ENCODE measurements at places on chromosomes 11 and 22. TPM values are rescaled to one million over a fixed set of nuclear protein-coding genes. Genes with fewer than 3 reads are reported as not detected.

CASP1 gene
- 36.2 TPM for polyA plus RNA-seq

DNA sequence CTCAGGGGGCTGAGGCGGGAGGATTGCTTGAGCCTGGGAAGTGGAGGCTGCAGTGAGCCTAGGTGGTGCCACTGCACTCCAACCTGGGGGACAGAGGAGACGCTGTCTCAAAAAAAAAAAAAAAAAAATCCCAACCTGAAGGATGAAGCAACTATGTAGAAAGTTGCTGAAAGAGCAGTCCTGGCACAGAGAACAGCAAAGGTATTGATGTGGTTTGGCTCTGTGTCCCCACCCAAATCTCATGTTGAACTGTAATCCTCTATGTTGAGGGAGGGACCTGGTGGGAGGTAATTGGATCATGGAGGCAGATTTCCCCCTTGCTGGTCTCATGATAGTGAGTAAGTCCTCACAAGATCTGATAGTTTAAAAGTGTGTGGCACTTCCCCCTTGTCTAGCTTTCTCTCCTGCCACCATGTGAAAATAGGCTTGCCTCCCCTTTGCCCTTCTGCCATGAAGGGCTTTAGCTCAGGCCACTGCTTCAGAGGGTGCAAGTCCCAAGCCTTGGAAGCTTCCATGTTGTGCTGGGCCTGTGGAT, 10.7 kb upstream of the SERPING1 start:
- DNase-seq: no peak

DNA sequence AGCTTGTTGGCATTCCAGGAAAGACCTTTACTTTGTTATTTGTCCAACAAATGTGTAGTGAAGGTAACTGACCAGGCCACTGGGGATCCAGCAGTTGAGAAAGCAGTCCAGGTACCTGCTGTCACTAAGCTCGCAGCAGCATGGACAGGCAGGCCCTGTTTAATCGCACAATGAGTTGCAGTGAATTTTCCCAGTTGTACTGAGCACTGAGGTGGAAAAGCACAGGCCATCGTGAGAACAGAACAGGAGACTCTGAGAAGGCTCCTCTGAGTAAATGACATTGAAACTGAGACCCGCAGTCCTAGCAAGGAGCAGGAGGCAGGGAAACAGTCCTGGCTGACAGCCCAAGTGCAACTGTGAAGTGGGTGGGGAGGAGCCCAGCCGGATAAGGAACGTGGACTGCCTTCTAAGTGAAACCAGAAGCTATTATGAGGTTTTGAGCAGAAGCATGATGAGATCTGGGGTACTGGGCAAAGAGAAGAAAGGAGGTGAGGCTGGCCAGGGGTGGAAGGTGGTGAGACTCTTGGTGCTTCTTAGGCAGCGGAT, 39.8 kb upstream of the CDON start:
- no peak for DNase-seq

GRCh38 chr11:131070365-131070764, 154.1 kb upstream of the SNX19 start:
- DNase-seq: no peak

DNA sequence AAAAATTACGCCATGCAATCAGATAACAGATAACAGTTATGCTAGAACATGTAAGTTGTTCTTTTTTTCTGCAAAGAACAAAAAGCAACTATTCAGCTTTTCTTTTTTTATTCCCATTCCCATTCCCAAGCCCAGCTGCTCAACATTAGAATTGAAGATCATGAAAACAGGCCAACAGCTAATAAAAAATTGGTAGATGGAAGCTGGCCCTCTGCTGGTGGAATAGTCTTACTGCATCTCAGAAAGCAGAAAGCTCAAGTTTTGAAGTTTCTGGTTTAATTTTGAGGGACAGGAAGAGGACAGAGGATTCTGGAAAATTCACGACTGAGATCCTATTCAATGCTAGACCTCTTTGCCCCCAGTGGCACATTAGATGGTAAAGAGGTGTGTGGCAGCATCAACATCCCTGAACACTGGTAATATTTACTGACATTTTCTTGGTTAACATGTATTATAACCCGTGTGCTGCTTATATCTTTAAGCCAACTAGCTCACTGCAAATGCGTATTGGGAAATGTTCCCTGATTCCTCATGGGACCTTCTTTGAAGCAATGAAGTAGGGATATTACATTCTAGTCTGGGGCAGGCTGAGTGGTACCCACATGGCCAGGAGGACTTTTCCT, 591.2 kb downstream of the OPCML start:
- DNase-seq: peak; percentile 15

SAA4 gene
- polyA plus RNA-seq: not detected

DNA sequence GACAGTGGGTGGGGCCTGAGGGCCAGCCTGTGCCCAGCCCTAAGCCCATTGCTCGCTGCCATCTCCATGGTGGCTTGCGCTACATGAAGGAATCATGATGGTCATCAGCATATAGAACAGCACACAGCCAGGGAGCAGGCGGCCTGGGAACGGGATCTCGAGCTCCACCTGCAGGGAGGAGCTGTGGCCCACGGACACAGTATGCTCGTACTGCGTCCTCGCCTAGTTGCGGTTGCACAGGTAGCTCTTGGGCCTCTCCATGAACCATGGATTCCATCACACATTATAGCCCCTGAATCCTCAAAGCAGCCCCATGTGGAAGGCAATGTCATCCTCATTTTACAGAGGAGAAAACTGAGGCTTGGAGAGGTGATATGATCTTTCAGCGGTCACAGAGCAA, 15.1 kb downstream of the SEC14L4 start:
- no peak for DNase-seq

- DNase-seq: no peak
Measured at GRCh38 chr11:21494946-21495345, 697.9 kb upstream of the ANO5 start.

- no peak for DNase-seq
Measured at GRCh38 chr11:118872403-118872821, 11.3 kb upstream of the CXCR5 start.

- no peak for DNase-seq
Measured at GRCh38 chr11:70490208-70490607, 91.9 kb downstream of the CTTN start.

P2RX6 gene
- 1.7 TPM for polyA plus RNA-seq

DNA sequence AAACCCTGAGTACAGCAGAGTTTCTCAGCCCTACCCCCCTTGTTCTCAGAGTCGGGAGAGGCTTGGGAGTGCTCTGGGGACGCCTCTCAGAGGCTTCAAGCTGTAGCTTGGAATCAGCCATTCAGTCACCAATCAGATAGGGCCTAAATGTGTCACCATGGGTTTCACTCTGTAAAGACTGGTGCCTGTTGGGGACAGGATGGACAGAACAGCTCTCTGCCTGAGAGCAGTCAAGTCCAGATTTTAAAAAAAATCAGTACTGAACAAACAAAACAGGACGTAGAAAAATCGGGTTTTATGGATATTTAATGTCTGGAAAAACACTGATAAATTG, 1.3 kb downstream of the FADD start:
- DNase-seq: no peak

RFPL2 gene
- polyA plus RNA-seq: not detected

DNA sequence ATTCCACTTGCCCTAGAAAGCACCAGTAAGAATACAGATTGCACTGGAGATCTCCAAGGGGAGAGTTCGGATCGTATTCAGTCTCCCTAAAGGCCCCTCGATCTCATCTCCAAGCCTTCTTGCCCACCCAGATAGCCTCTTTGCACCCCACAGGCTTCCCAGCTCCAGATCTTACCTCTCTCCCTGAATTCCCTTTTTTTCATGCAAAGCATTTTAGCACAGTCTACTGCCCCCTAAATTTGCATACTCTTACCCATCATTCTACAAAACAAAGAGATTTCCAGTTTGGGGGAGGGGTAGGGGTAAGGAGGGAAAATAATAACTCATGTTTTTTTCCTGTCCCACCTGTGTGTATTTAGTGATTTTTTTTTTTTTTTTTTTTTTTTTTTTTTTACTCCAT, 105.2 kb downstream of the NAV2 start:
- DNase-seq: no peak

MFNG gene
- polyA plus RNA-seq: 0.06 TPM

GRCh38 chr22:45534339-45535192, 31.9 kb downstream of the FBLN1 start:
- DNase-seq: peak; percentile 78

GRCh38 chr11:66951135-66951534, 7.0 kb downstream of the PC start:
- no peak for DNase-seq

MFRP gene
- polyA plus RNA-seq: not detected

GRCh38 chr22:33429281-33429680, 371.1 kb upstream of the SYN3 start:
- DNase-seq: no peak

NCR3LG1 gene
- polyA plus RNA-seq: 3.6 TPM

DNA sequence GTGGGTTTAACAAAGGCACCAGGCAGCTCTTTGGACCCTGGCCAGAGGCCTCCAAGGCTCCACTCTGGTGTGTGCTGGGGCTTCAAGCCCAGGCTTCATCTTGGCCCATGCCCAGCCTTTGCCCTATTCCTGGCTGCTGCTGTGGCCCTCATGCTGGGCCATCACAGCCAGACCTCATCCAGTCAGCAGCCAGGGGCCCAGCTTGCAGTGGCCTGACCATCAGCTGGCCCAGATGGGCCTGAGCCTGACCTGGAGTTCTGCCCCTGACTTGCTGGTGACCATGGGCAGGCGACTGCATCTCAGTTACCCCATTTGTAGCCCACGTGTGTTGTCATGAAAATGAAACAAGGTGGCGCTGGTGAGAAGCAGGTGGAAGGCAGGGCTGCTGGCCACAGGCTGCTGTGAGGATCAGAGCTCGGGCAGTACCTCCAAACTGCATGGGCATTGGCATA, 76.1 kb downstream of the MED15 start:
- no peak for DNase-seq

- no peak for DNase-seq
Measured at GRCh38 chr11:118996926-118997626, 862 bp upstream of the CENATAC start.

OR2AT4 gene
- polyA plus RNA-seq: not detected

DNA sequence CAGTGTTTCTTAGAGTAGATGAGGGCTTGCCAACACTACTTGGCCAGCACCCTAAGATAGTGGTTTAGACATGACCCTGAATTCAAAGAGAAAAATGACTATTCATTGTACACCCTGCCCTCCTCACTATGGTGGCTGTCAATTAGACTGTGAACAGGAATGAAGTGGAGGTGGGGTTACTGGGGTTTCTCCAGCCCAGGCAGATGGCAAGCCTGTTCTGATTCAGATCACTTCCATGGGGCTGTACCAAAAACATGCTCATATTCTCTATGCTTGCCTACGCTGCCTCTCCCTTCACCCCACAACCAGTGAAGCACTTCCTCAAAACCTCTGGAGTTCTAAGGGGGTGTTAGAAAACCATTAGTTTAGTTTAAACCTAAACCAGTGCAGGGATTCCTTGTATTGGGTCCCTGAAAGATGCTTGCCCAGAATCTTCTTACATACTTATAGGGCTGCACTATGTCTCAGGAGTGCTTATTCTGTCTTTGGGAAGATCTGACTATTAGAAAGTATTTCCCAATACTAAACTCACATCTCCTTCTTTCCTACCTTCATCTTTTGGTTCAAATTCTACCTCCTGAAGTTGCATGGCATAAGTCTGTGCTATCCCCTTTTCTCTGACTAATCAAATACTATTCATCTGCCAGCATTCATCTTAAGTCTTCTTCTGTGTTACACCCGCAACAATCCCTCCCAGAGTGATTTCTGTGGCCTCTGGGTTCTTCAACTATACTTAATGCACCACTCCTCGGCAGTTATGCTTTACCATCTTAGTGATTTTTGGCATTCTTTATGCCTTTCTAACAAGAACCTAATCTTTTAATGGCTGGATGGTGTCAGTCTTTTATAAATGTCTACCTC, 71.8 kb downstream of the ATG16L2 start:
- no peak for DNase-seq

DNA sequence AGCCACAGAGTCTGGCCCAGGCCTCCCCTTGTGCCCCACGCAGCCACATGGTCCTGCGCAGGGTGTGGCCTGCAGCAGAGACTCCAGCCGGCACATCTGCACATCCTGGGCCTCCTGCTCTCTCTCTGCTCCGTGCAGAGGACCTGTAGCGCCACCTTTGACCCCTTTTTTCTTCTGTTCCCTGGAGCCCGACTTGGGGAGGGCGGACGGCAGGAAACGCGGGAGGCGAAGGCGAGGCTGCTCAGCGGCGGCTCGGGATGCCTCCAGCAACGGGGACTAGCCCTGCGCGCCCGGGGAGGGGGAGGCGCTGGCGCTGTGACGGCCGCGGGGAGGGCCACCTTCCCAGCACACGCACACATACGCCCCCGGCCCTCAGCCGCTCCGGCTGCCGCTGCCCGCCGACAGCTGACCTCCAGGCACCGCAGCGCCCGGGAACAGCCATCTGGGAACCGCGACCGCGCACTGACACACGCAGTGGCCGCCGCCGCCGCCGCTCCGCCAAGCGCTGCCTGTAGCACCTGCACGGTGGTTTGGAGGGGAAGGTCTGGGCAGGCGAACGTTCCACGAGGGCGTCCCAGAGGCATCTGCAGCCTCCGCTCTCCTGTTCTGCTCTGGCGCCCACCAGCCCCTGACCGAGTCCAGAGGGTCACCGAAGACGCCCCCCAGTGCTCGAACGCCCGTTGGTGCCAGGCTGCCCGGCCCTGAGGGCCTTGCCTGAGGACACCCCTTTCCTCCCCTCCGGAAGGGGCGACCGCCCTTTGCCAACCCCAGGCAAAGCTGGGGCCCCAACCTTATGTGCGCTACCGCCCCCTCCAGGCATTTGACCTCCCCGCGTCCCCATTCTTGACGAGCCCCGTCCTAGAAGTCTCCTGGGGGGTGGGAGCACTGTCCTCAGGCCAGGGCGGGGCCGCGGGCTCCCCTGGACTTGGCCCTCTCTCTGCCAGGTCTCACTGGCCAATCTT, 16.9 kb upstream of the C22orf42 start:
- DNase-seq: no peak

GRCh38 chr11:122882189-122882856, at the start of gene JHY:
TSS of gene JHY (plus strand) at chr11:122882759. CDS start at chr11:122885850, 3,091 bp downstream.
- no peak for DNase-seq

DNA sequence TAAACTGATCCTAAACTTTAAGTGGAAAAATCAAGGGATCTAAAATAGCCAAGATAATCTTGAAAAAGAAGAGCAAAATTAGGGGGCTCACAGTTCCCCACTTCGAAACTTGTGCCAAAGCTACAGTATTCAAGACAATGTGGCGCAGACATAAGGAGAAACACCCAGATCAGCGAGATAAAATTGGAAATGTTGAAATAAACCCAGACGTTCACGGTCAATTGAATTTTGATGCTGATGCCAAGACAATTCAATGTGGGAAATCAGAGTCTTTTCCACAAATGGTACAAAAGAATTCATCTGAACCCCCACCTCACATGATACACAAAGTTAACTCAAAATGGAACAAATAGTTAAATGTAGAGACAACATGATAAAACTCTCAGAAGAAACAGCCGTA, 601.6 kb downstream of the BRD1 start:
- no peak for DNase-seq

OR2AG2 gene
- 0.11 TPM for polyA plus RNA-seq

DNA sequence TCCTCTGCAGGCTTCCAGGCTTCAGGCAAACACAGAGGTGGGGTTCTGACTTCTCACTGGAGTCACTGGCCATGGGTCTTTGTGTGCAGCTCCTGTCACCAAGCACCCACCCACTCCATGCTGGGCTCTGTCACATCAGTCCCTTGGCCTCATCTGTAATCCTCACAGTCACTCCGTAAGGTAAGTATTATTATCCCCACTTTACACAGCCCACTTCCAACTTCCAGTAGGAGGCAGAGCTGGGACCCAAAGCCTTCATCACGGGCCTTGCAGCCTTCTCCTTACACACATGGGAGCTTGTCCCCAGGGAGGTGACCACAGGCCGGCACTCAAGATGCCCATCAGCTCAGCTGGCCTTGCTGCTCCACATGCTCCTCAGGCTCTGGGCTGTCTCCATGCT, 266.7 kb upstream of the B3GAT1 start:
- DNase-seq: no peak

GRCh38 chr22:43257549-43257948, 70.6 kb upstream of the TTLL12 start:
- DNase-seq: no peak
